ENCODE measurements at places on chromosomes 12 and 14. TPM values are rescaled to one million over a fixed set of nuclear protein-coding genes. Genes with fewer than 3 reads are reported as not detected.
A peak's percentile ranks its signal among the peaks of the same experiment; 100 is the strongest.

DNA sequence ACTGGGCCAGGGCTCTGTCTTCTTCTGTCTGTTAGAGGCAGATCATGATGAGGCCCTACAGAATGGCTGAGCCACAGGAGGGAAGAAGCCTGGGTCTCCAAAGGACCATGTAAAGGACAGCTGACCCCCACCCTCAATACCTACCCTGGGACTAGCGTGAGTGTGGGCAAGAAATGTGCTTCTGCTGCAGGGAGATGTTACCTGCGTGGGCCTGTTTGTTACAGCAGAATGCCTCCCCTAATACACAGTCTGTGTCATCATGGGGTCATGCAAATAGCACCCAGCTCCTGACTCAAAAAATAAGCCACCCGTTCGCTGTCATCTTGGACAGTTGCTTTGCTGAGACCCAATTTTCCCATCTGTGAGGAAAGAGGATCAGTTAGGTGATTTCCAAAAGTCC is 90.6 kb downstream of the CALM1 start:
- no peak for DNase-seq

GRCh38 chr12:77924703-77925102 is 94.0 kb downstream of the NAV3 start:
- no peak for DNase-seq

PROX2 gene
- total RNA-seq, result not detected

GRCh38 chr14:20583908-20584307 is 3.9 kb downstream of the RNASE11 start:
- no peak for DNase-seq

DNA sequence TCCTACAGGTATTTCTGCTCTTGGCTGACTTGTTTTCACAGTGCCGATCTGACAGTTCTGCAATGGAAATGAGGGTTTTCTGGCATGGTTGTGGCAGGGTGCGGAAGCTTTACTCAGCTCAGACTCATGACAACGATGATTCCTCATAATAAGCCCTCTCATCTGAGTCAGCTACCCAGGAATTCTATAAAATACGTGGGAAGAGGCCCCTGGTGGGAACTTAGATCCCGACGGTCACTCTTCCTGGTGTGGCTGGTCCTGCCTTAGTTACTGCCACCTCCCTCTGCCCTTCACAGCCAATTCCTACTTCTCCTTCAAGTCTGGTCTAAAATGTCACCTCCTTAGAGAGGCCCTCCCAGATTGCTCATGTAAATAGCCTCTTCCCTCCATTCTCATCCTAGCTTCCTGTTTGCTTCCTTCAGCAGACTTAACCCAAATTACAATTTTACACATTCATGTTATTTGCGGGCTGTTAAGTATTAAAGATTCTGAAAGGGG is 104.2 kb upstream of the MAP1LC3B2 start:
- DNase-seq, result no peak

BIN2 gene
- total RNA-seq, result 8.0 TPM

MYF6 gene
- not detected for total RNA-seq

DNA sequence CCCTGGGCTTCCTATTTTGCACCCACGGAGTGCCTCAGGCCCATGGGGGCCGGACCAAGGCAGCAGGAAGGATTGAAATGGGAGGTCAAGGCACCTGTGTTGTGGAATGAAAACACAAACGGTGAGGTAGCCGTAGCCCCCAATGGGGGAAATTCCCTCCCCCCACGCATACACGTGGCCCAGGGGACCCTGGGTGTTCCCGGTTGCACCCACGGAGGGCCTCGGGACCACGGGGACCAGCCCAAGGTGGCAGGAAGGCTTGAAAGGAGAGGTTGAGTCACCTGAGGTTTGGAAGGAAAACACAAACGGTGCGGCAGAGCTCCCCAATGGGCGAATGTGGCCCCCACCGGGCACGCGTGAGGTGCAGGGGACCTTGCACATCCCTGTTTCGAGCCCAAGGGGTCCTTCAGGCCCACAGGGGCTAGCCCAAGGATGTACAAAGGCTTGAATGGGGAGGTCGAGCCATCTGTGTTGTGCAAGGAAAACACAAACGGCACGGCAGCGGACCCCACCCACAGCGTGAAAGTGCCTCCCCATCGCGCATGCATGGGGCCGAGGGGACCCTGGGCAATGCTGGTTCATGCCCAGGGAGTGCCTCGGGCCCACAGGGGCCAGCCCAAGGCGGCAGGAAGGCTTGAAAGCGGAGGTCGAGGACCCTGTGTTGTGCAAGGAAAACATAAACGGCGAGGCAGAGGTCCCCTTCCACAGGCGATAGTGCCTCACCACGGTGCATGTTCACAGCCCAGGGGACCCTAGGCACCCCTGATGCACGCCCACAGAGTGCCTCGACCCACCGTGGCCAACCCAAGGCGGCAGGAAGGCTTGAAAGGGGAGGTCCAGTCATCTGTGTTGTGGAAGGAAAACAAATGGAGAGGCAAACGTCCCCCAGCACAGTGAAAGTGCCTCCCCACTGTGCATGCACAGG is 376.7 kb downstream of the ALG10 start:
- no peak for DNase-seq

- no peak for DNase-seq
Measured at GRCh38 chr14:31567655-31568054, 6.5 kb downstream of the NUBPL start.

DNA sequence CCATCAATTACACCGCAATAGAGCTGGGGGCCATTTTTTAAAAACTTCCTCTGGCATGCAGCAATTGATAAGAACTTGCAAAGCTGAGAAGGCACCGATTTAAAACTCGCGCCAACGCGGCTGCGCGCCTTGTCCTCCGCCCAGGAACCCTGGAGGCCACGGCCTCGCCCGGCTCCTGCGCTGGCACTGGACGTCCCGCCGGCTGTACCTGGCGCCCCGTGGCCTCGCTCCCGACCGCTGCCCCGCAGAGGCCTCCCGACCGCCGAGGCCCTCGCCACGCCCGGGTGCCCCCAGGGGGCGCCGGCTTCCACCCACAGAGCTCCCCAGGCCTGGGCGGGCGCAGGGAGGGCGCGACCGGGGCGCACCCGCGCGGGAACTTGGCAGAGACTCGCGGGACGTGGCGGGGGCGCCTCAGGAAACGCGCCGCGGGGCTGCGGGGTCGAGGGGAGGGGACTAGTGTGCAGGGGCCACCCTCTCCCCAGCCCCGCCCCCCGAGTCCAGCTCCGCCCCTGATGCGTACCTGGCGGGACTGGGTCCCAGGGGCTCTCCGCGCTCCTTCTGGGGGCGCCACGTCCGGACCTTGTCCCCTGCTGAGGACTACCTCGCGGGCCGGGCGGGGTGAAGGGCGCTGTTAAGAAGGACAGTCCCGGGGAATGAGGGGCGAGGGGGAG is 65.7 kb downstream of the TNFAIP2 start:
- DNase-seq, result peak; percentile 54

GPR132 gene
- total RNA-seq, result 3.4 TPM

GRCh38 chr12:125440399-125440798 is 375.2 kb downstream of the AACS start:
- no peak for DNase-seq

GRCh38 chr12:46373301-46374296 is 1.0 kb upstream of the SLC38A2 start:
- DNase-seq, result peak; percentile 55

GPR137C gene
- 0.15 TPM for total RNA-seq

DNA sequence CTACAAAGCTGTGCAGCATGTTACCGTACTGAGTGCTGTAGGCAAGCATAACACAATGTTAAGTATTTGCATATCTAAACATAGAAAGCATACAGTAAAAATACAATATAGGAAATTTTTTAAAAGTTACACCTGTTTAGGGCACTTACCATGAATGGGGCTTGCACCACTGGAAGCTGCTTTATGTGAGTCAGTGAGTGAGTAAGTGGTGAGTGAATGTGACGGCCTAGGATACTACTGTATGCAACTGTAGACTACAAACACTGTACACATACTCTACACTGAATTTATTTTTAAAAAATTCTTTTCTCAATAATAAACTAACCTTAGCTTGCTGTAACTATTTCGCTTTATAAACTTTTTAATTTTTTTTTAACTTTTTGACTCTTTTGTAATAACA is 82.1 kb upstream of the FSCB start:
- no peak for DNase-seq

Data from left colon (tissue), 2 donors.